ENCODE measurements at places on chromosomes 3 and 15. TPM values are rescaled to one million over a fixed set of nuclear protein-coding genes. Genes with fewer than 3 reads are reported as not detected.

Gene TMEM158
- not detected for total RNA-seq

Gene GPR160
- total RNA-seq: 65.5 TPM

GRCh38 chr3:11641683-11642430 is 1.9 kb downstream of the VGLL4 start:
- no peak for DNase-seq
- H3K36me3 ChIP-seq: peaks cover 10% of the 10 kb centered on the region
- peaks cover 32% of the 10 kb centered on the region for H3K4me1 ChIP-seq

- H3K27me3 ChIP-seq: peaks cover 18% of the 10 kb centered on the region
- H3K27ac ChIP-seq: no peak overlapping the region
- DNase-seq: no peak
- peaks cover 2% of the 10 kb centered on the region for H3K4me1 ChIP-seq
- H3K36me3 ChIP-seq: no peaks in the 10 kb centered on the region
Measured at GRCh38 chr15:32824777-32825176, 107.0 kb downstream of the GREM1 start.

Gene UROC1
- total RNA-seq: not detected

DNA sequence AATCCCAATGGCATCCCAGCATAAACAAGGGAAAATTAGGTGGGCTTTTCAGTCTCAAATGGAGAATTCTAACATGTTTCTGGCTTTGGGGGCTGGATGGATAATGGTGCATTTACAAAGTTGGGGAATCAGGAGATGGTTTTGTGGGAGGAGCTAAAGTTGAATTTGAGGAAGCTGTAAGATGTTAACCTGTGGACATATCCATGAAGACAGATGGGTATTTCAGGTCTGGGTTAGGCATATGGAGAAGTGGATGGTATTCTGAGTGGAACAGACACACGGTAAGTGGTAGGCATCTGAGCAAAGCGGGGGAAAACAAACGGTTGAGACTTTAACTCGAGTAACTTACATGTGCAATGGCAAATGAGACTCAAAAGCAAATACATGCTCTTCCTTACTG is 1.7 kb upstream of the LMLN start:
- H3K4me3 ChIP-seq: no peak overlapping the region
- peaks cover 52% of the 10 kb centered on the region for H3K36me3 ChIP-seq
- no peaks in the 10 kb centered on the region for H3K27me3 ChIP-seq
- DNase-seq: no peak
- H3K4me1 ChIP-seq: peaks cover 41% of the 10 kb centered on the region

GRCh38 chr3:149443545-149443912 is 31.0 kb upstream of the TM4SF4 start:
- H3K4me1 ChIP-seq: peaks cover 9% of the 10 kb centered on the region
- no peak overlapping the region for H3K4me3 ChIP-seq
- DNase-seq: no peak
- no peaks in the 10 kb centered on the region for H3K36me3 ChIP-seq
- no peak overlapping the region for H3K27ac ChIP-seq

- H3K4me3 ChIP-seq: no peak overlapping the region
- H3K27ac ChIP-seq: no peak overlapping the region
- H3K27me3 ChIP-seq: no peaks in the 10 kb centered on the region
- H3K4me1 ChIP-seq: no peaks in the 10 kb centered on the region
- DNase-seq: no peak
Measured at GRCh38 chr3:89795506-89795905, 688.1 kb downstream of the EPHA3 start.

GRCh38 chr3:15331606-15332404 is 581 bp downstream of the SH3BP5 start:
- DNase-seq: peak; percentile 64
- H3K4me3 ChIP-seq: peak overlapping the region; percentile 95
- H3K27ac ChIP-seq: peak overlapping the region; percentile 90
- no peaks in the 10 kb centered on the region for H3K27me3 ChIP-seq

GRCh38 chr15:89693696-89694095 is 3.1 kb downstream of the WDR93 start:
- no peak overlapping the region for H3K4me3 ChIP-seq
- DNase-seq: no peak
- peaks cover 4% of the 10 kb centered on the region for H3K36me3 ChIP-seq
- peaks cover 19% of the 10 kb centered on the region for H3K4me1 ChIP-seq

GRCh38 chr3:126060613-126061145 is 23.2 kb downstream of the SLC41A3 start:
- no peak overlapping the region for H3K27ac ChIP-seq
- DNase-seq: no peak
- peaks cover 6% of the 10 kb centered on the region for H3K4me1 ChIP-seq
- no peak overlapping the region for H3K4me3 ChIP-seq
- H3K36me3 ChIP-seq: peaks cover 13% of the 10 kb centered on the region
- no peaks in the 10 kb centered on the region for H3K27me3 ChIP-seq

DNA sequence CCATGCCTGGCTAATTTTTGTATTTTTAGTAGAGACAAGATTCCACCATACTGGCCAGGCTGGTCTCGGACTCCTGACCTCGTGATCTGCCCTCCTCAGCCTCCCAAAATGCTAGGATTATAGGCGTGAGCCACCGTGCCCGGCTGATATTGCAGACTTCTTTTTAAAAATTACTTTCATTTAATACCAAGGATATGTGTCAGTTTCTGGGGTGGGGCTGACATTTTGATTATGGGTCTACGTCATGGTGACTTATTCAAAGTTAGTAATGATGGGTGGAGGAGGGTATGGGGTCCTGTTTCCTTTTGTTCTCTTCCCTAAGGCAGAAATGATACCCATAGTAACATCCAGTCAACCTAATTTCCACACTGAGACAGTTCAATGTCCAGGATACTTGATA is 34.7 kb downstream of the GBE1 start:
- no peak for DNase-seq
- no peak overlapping the region for H3K27ac ChIP-seq
- no peaks in the 10 kb centered on the region for H3K27me3 ChIP-seq

DNA sequence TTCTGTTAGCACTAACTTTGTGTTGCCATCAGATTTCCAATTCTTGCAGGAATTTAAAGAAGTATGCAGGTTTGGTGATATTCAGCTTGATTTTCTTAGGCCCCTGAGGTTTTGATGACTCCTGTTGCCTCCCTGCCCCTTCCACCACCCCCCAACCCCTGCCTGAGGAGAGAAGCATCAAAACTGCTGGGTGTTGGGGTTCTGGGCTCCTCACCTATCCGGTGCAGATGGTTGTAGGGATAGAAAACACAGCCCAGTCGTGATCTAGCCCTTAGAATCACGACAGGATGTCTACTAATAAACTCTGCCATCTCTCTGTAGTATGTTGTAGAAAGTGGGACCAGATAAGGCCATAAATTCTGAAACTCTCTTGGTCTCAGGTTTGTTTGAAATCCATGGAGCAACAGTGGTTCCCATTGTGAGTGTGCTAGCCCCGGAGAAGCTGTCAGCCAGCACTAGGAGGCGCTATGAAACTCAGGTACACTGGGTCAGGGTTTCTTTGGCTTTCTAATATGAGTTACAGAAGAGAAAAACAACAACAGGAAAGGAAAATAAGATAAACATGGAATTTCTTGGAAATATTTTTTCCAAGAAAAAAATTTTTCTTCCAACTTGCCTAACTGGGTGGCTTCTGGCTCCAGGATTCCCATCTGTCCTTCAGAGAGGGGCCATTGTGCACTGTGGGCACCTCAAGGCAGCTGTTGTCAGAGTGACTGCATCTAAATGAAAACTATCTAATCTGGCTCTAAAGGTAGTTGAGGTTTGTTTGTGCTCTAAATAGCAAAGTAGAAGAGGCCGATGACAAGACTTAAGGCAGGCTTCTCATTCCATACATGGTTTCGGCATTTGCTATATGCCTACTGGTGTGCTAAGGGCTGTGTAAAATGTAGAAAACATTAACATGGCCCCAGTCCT is 8.7 kb downstream of the SRP14 start:
- H3K27me3 ChIP-seq: no peaks in the 10 kb centered on the region
- H3K4me1 ChIP-seq: no peaks in the 10 kb centered on the region
- H3K27ac ChIP-seq: no peak overlapping the region
- H3K4me3 ChIP-seq: no peak overlapping the region
- DNase-seq: no peak

- no peak overlapping the region for H3K27ac ChIP-seq
- no peak for DNase-seq
- H3K4me1 ChIP-seq: no peaks in the 10 kb centered on the region
- no peak overlapping the region for H3K4me3 ChIP-seq
- H3K27me3 ChIP-seq: peaks cover 7% of the 10 kb centered on the region
Measured at GRCh38 chr15:101533371-101534140, 44.0 kb upstream of the PCSK6 start.

GRCh38 chr15:59918994-59919951 is 84.8 kb upstream of the FOXB1 start:
- H3K4me1 ChIP-seq: no peaks in the 10 kb centered on the region
- no peak overlapping the region for H3K27ac ChIP-seq
- DNase-seq: no peak
- no peaks in the 10 kb centered on the region for H3K36me3 ChIP-seq
- peaks cover 5% of the 10 kb centered on the region for H3K27me3 ChIP-seq

DNA sequence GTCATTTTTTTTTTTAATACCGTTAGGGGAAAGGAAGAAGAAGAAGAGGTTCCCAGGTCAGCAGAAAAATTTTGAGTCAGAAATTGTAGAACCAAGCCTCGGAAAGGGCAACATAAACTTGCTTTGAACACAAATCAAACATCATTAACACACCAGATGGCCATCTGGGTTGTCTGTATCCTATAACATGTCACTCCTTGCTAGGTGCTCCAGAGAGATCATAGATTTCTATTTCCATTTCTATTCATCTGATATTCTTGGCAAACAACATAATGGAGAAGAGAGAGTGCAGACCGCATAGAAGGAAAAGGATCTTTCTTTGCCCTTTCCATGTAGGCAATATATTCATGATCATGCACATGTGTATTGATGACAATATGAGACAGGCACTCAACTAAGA is 129.5 kb upstream of the STT3B start:
- no peak for DNase-seq
- no peak overlapping the region for H3K27ac ChIP-seq
- peaks cover 3% of the 10 kb centered on the region for H3K4me1 ChIP-seq
- H3K4me3 ChIP-seq: no peak overlapping the region
- no peaks in the 10 kb centered on the region for H3K36me3 ChIP-seq
